GM23338 (cell line): ENCODE measurements at places on chromosomes 11 and 22. TPM values are rescaled to one million over a fixed set of nuclear protein-coding genes. Genes with fewer than 3 reads are reported as not detected.
A peak's percentile ranks its signal among the peaks of the same experiment; 100 is the strongest.

DNA sequence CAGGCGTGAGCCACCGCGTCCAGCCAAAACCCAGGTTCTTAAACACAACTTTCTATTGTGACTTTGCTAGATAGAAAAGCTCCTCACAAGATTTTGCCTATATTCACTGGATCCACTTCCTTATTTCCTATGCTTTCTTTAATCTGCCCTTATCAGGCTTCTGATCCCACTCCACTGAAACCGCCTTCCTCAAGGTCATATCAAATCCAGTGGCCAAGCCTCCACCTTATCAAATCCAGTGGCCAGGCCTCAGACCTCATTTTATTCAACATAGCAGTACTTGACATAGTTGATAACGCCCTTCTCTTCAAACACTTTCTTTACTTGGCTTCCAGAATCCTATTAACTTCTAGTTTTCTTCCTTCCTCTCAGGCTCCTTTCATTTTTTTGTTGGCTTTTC lies 29.5 kb downstream of the DIXDC1 start:
- DNase-seq = no peak

- DNase-seq = peak; percentile 80
Measured at GRCh38 chr11:27296497-27296896, 66.5 kb downstream of the CCDC34 start.

DNA sequence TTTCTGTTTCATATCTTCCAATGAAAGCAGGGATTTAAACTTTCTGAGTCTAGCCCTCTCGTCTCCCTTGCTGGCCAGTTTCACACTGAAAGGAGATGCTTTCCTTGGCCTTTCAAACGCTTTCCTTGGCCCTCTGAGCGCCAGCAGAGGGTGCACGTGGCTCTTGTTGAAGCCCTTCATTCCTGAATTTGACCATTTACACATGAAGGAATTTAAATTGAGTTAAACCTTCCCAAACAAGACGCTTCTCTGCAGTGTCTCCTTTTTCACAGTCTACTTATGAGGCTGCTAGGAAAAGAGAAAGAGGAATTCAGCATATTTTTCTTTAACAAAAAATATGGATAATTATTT lies 21.6 kb downstream of the NNMT start:
- peak; percentile 92 for DNase-seq

GRCh38 chr11:43581370-43582023 lies 99.0 kb upstream of the HSD17B12 start:
- DNase-seq = no peak

DNA sequence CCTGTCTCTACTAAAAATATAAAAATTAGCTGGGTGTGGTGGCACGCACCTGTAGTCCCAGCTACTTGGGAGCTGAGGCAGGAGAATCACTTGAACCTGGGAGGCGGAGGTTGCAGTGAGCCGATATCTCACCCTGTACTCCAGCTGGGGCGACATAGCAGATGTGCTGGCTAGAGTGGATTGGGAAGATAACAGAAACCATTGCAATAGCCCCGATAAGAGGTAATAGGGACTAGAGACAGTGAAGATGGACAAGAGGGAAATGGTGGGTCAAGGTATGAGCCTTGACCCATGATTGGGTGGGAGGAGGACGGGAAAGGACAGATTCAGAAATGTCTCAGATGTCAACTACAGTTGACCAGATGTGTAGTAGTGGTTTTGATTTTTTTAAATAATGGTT lies 6.1 kb downstream of the SWAP70 start:
- DNase-seq = no peak

The SIAE gene
- 1.5 and 1.7 TPM in 2 replicates for total RNA-seq
